Putamen (tissue), 1 donor: ENCODE measurements at places on chromosomes 3 and 15.

DNA sequence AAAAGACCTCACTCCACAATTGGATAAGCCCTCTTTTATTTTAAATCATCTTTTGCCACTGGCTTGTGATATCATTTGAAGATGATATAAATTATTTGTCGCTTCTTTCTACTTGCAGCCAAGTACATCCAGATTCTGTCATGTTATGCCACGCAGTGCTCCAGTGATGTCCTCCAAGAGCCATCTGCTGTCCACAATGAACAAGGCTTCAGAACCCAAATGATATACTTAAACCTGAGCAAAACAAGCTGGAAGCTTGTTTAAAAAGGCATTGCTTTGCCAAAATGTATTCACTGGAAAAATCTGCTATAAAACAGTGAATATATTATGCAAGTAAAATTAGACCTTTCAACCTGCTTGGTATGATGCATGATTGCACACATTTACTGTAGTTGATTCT is 58.8 kb upstream of the ARL6 start:
- DNase-seq: no peak

- no peak for DNase-seq
Measured at GRCh38 chr3:177672252-177672911, 475.1 kb upstream of the TBL1XR1 start.

GRCh38 chr15:82808634-82809041 is 790 bp upstream of the WHAMM start:
- no peak for DNase-seq

GRCh38 chr3:46478341-46478740 is 13.6 kb upstream of the LTF start:
- no peak for DNase-seq

DNA sequence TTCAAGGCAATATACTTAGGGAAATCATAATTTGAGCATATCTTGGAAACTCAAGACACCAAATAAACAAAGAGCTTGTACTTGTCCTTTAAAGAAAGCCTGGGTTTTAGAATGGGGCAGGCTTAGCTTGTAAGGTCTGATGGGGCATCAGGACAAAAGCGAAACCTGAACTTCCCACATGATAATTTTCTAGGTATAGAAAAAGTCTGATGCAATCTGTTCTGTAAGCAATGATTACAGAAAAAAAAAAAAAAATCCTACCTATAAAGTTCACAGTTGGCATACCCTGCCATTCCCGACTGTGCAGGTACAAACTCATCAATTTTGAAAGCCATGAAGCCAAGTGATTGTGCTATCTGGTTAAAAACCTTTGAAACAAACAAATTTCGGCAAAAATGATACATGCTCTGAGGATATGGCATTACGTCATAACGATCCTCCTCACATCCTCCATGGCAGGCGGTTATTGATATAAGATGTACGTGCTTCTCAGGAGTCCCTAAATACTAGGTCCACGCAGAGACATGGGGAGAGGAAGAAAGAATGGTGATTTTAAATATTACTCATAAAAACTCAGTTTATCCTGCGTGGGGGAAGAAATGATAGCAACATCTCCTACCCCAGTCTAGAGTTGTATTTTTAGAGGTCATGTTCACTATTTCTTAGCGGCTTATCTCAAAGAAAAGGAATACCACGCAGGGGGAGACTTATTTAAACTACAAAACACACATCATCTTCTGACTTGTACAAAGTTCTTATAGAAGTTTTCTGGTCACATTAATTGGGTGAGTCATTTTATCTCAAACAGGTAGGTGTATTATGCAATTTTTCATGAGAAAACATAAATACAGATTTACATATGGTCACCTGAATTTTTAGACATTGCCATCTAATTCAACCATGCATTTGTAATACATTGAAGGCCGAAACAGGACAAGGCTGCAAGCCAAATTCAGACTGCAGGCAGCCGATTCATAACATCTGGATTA is 27.0 kb downstream of the MB21D2 start:
- no peak for DNase-seq

DNA sequence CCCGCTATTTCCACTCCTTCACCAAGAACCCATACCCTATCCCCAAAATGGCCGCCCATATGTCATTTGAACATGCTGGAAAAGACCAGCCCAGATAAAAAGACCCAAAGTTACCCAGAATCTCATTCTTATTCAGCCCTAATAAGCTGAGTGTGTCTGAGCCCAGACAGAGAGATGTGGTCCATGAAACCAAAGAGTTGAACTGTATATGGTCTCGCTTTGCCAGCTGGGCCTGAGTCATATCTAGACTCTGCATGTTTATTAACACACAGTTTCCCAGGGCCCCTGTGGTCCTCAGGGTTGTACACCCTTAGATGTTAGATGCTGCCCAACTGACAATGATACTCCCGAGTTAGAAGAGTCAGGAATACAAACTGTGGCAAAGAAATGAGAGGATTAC is 201.9 kb upstream of the STRIT1 start:
- DNase-seq: no peak

- DNase-seq: no peak
Measured at GRCh38 chr3:25603703-25604102, 61.0 kb downstream of the TOP2B start.

DNA sequence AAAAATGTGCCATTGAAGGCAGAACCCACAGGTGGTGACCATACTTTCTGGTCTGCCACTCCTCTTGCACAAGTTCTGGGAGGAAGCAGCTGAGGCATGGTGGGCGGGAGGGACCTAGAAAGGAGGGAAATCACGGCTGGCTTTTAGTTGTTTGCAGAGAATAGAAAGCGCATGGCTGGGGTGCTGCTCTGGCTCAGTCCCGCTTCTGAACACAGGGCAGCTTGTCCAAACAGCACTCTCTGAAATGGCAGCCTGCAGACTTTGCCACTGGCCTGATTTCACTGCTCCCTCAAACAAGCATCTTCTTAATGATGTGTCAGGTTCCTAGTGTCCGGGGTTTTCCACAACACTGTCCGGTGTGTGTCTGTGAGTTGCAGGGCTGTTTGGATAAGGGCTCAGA is 76.7 kb downstream of the AAGAB start:
- no peak for DNase-seq

DNA sequence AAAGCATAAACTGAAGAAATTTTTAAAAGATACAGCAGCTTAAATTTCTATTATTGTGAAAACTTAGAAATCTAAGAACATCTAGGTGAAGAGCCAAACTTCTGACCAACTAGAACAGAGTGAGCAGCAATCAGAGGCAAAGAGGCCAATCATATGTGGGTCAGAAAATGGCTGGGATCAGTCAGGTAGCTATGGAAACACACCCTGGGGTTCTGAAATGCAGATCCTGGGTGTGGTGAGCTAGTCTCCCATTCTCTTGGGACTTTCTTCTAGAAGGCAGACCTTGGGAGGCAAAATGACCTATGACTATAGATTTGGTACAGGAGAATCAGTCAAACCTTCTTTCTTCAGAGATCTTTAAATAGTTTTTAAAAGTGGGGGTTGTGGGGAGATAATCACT is 385.8 kb downstream of the TBC1D5 start:
- DNase-seq: no peak

DNA sequence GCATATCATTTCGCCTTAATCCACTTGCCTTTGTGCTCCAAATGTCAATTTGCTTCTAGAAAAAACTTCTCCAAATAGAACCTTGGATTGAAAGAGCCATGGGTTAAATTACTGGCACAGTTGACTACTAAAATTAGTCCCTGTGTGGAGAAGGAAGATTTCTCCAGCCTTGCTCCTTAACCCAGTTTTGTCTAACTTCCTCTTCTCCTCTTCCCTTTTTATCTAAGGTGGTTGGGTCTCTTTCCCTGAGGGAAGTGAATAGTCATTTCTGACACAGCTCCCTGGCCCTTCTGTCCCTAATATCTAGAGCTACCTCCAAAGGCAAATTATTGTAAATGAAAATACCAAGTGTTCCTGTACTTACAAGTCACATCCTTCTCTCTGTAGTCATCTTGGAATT is 527.9 kb upstream of the TBL1XR1 start:
- DNase-seq: peak; percentile 22

DNA sequence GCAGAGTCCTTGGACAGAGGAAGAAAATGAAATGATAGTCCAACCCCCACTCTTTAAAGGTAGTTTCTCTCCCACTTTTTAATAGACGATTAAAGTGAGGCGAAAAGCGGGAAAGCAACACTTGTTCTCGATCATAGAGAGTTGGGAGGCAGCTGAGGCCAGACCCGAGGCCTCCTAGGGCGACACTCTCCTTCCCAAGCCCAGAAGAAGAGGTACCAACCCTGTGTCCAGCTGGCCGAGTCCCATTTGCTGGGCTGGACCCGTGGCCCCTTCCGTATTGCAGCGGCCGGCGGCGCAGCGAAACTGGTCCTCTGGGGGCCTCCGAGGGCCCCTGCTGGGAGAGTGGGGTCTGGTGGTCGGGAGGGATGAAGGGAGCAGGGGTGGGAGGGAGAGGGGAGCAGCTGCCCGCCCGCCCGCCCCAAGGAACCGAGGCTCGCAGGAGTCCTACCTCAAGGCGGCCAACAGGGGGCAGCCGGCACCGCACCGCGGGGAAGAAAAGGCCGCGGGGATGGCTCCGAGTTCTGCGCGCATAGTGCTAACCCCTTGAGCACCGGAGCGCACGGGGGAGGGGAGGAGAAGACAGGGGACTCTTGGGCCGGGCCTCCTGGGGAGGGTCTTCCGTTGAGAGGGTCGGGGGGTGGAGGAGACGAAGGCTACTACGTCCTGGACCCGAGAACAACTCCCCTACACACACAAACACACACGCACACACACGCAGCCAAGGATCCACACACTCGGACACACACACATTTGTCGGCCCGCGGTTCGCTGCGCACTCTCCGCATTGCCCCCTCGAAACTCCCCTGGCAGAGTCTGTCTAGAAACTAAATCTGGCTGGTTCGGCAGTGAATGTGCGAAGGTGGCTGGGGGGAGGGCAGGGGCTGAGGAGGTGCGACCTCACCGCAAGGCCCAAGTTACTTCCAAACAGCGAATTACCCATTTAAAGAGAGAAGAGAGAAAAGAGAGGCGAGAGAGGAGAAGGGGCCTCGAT is 2.0 kb downstream of the WNT5A start:
- peak; percentile 70 for DNase-seq

- peak; percentile 49 for DNase-seq
Measured at GRCh38 chr15:57732526-57733331, 26.2 kb downstream of the POLR2M start.

GRCh38 chr15:39787479-39787878 is 4.8 kb upstream of the FSIP1 start:
- no peak for DNase-seq

GRCh38 chr3:178352326-178353005 is 183.8 kb upstream of the KCNMB2 start:
- no peak for DNase-seq

DNA sequence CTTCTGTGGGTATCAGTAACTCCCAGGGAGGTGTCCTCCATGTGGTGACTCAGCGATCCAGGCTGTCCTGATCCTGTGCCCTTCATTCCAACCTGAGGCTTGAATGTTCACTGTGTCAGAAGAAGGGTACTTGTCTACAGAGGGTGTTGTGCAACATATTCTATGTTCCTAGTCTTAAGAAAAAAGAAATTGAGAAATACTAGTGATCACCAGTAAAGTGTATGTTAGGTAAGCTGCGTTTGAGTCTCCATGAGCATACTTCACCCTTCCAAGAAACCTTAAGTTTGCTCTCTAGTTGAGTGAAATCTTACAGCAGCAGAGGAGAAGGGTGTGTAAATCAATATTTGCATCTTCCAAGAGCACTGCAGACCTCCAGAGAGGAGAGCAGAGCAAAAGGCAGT is 122.2 kb upstream of the SLC24A5 start:
- DNase-seq: no peak

DNA sequence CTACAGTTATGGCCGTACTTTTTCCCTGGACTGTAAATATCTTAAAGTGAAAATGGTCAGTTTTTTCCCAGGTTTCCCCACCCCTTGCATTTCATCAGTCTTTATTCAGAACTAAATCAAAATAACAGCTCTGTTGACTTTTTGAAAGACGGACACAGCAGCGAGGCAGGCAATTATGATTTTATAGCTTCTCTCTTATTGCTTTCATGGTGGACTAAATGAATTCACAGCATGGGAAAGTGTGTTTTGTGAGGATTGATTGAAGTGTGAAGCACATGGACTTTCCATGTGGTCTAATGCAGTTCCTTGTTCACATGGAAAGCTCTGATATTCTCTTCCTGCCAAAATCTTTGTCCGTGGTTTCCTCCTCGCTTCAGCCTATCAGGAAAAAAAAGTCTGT is 268.7 kb upstream of the ARL6 start:
- no peak for DNase-seq

- peak; percentile 23 for DNase-seq
Measured at GRCh38 chr15:75577401-75578172, 1.5 kb downstream of the PTPN9 start.

- no peak for DNase-seq
Measured at GRCh38 chr3:25110642-25111041, 317.4 kb upstream of the RARB start.

DNA sequence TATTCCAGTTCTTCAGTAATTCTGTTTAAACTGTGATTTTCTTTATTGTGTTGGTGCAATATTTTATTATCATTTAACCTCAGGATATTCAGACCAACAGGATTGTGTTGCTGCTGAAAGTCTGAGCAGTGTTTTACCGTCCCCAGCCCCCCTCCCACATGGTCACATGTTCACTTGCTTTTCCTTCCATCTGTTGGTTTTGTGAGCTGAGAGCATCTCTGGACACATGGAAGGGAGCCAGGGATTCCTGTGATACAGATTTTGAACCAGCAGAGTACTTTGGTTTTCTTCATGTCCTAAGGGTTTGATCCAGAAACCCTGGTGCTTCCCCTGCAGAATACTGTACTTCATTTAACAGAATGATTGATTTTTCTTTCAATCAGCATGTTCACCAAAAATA is 11.9 kb downstream of the ARRDC4 start:
- DNase-seq: no peak

DNA sequence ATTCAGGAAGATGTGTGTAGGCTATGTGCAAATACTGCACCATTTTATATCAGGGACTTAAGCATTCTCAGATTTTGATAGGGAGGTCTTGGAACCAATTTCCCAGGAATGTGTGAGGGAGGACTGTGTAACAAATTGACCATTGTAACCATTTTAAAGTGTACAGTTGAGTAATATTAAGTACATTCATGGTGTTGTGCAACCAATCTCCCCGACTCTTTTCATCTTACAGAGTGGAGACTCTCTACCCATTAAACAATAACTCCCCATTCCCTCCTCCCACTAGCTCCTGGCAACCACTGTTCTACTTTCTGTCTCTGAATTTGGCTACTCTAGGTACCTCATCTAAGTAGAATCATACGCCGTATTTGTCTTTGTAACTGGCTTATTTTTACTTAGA is 5.1 kb downstream of the RCN2 start:
- no peak for DNase-seq

- DNase-seq: no peak
Measured at GRCh38 chr15:31222773-31223341, 103.8 kb upstream of the KLF13 start.

GRCh38 chr15:69098771-69099170 is 61.7 kb upstream of the GLCE start:
- no peak for DNase-seq

DNA sequence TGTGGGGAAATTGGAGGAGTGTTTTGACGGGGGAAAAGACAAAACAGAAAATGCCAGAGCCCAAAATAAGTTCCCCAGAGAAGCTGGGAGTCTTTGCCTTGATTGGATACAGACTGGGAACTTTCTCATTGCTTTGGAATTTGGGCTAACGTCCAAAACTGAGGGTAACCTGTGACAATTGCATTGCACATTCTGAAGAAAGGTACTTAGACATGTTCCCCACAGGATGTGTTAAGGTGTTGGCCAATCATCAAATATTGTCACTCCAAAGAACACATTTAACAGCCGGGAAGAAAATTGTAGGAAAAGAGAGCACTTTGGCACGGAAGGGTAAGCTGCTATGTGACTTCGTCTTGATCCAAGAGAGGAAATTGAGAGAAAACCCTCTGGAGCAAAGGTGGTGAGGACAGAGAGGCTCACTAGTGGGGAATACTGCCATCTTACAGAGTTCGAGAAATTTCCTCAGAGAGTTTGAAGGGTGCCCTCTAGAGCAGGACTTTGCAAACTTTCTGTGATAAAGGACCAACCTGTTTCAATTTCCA is 619.5 kb upstream of the TBL1XR1 start:
- no peak for DNase-seq
